ENCODE measurements at places on chromosomes 5 and 9.

- DNase-seq = no peak
Measured at GRCh38 chr5:152606776-152607364, 201.8 kb upstream of the NMUR2 start.

GRCh38 chr5:61516946-61517345 lies 184.9 kb downstream of the ZSWIM6 start:
- DNase-seq = no peak

DNA sequence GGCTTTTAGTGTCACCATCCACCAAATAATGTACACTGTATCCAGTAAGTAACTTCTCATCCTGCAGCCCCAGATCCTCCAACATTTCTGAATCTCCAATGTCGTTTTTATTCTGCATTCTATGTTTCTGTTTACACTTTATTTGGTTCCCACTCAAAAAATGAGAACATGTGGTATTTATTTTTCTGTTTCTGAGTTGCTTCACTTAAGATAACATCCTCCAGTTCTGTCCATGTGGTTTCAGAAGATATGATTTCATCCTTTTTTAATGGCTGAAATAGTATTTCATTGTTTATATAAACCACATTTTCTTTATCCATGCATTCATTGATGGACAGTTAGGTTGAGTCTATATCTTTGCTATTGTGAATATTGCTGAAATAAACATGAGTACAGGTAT lies 677.3 kb upstream of the FTMT start:
- DNase-seq = no peak

DNA sequence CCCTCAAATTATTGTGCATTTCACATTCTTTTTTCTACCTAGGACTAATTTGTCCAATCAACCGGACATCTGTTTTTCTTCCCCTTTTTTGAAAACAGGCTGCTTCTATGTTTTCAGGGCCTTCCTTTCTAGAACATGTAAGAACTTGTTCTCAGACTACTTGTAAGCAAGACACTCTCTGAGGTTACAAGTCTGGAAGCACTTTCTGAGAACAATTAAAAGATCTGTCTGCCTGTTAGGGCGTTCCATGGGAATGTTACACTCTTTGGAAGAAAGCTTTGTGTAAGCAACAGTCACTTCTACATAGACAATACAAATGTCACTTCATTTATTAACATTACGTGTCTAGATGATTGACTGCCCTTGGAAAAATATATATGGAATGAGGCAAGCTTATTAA lies 50.9 kb upstream of the HSPB3 start:
- DNase-seq = no peak

DNA sequence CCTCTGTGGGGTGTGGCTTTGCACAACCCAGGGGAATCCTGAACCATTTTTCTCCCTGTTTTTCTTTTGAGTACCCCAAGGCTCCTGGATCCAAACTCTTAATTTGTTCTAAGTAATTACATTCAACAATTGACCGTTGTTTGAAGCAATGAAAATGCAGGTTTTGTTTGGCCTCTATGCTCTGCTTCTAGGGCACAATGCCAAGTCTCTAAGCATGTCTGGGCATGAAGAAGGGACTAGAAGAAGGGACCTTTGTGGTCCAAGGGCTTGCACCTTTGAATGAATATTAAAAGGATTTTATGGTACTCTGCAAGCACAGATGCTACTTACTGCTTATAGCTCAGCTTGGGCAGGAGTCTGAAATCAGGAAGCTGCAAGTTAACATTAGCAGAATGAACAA lies 6.6 kb upstream of the ENC1 start:
- DNase-seq = no peak

DNA sequence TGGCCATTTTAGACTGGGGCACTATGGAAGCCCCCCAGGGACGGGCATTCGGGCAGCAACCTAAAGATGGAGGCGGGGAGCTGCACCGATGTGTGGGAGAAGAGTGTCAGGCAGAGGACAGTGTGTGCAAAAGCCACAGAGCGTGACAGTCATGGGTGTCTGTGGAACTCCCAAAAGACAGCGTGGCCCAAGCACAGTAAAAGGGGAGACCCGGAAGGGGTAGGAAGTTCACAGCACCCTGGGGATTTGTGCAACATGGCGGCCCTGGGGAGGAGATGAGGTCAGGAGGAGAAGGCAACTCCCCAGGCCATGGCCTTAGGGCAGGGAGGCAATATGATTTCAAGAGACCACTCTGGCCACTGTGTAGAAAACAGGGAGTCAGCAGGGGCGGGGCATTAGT lies 38.9 kb upstream of the FGF1 start:
- no peak for DNase-seq

All from CD4-positive, alpha-beta T cell treated with Interleukin-21 for 1 hour (primary cell).